ENCODE measurements at places on chromosomes 7 and 10.

- DNase-seq, result no peak
Measured at GRCh38 chr10:93088466-93088865, 14.8 kb downstream of the CYP26A1 start.

- no peak for DNase-seq
Measured at GRCh38 chr10:132507409-132507955, 30.1 kb upstream of the INPP5A start.

DNA sequence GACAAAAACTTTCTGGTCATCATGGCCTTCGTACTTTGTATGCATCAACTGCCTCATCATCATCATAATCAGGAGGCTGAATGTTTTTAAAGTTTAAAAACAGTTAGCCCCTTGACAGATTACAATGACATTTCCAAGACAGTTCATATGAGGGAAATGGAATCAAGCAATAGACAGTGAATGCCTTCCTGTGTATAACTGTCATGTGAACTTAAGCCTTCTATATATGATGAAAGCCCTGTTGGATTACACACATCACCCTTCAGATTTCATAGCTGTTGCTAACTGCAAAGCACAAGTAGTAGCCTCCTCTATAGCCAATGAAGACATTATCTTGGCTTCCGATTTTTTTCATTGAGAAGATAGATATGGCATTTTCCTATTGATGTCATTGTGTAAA lies 154.0 kb downstream of the PLXDC2 start:
- DNase-seq, result peak; percentile 24

GRCh38 chr7:132084776-132085388 lies 491.4 kb downstream of the PLXNA4 start:
- DNase-seq, result peak; percentile 11

DNA sequence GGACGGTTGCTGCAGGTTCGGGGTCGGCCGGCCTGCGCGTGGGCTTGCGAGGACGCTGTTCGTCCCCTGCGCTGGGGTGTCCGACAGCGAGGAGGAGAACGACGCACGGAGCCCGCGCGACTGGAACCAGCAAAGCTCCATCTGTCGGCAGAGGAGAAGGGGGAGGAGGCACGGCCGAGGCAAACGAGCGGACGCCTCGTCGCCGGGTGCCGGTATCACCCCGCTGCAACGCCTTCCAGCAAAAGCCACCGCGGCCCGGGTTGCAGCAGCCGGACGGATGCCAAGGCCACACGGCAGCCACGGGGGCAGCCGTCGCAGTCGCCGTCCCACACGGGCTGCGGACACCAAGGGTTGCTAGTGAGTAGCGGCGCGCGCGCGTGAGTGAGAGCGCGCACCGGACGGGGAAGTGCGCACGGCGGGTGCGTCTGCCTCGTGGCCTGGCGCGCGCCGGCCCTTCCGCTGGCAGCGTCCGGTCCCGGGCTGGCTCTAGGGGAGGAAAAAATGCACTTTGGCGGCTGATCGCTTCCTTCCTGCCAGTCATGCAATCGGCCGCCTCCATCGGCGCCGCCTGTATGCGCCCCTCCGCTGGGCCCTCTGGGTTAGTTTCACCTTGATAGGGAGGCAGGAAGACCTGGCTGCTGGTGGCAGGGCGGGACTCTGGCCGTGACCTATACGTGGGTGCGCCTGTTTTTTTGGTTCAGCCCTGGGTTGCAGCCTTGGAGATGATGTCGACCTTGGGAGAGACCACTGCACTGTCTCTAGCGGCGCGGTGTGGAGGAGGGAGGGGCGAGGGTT lies 434 bp downstream of the STAMBPL1 start:
- DNase-seq, result peak; percentile 90

DNA sequence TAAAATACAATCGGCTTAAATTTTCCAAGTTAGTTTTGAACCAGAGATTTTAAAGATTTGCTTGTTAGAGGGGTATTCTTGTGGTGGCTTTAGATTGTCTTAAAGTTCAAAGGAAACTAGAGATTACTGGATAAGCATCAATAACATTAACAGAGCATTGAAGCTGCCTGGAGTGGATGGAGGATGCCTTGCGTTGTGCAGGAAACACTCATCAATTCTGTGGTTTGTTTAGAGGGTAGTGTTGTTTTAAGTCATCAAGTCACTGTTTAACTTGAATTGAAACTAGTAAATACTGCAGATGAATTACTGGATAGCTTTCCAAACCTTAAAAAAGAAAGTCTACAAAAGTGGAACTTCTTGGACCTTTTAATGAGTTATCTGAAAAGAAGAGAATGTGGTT lies 218.6 kb downstream of the CELF2 start:
- DNase-seq, result no peak

- peak; percentile 61 for DNase-seq
Measured at GRCh38 chr10:92544296-92544695, 29.6 kb downstream of the IDE start.

GRCh38 chr7:54538122-54538521 lies 4.1 kb upstream of the VSTM2A start:
- DNase-seq, result no peak

DNA sequence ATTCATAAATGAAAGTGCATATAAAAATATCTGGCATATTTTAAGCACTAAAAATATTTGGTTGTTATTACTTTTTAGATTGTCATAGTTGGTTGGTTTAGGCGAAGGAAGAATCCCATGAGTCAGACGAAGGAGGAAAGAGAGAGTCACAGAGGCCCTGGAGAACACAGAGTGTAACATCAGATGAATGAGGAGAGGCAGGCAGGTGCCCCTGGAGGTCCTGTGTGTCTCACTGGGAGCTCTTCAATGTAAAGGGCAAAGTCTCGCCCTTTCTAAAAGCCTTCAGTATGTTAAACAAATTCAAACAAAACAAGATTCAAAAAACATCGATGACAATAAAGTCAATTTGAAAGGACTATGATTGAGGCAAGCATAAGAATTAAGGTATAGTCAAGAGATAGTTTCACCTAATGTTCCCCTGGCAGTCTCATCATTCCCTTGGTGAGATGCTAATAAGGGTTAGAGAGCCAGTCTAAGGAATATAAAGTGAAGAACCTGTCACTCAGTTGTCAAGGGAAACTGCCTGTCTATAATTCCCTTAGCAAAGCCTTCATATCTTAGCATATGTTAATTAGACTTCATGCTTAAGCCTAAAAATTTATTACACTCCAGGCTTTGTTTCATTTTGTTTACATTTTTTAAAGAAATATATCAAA lies 194.3 kb downstream of the TPK1 start:
- peak; percentile 2 for DNase-seq

DNA sequence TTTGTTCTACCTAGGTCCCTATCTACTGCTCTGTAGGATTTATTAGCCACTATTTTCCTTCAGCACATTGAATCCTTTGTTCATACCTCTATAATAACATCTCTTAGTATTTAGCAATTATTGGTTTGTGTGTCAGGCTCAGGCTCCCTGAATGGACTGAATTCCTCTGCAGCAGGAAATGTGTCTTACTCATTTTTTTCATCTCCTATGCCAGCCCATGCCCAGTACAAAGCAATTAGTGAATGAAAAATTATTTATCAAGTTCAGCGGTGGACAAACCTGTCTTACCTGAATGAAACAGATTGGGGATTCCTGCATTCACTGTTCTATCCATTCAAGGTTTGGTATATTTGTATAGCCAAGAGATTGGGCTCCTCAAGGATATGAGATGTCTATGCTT lies 53.7 kb downstream of the C1GALT1 start:
- no peak for DNase-seq

- DNase-seq, result no peak
Measured at GRCh38 chr10:77093126-77093525, 544.5 kb downstream of the KCNMA1 start.

- peak; percentile 87 for DNase-seq
Measured at GRCh38 chr7:76358481-76359110, at the start of gene YWHAG. YWHAG (minus strand) TSS chr7:76358991; CDS start chr7:76358808, 183 bp downstream.

- DNase-seq, result no peak
Measured at GRCh38 chr10:71959526-71959925, 4.7 kb upstream of the CHST3 start.

DNA sequence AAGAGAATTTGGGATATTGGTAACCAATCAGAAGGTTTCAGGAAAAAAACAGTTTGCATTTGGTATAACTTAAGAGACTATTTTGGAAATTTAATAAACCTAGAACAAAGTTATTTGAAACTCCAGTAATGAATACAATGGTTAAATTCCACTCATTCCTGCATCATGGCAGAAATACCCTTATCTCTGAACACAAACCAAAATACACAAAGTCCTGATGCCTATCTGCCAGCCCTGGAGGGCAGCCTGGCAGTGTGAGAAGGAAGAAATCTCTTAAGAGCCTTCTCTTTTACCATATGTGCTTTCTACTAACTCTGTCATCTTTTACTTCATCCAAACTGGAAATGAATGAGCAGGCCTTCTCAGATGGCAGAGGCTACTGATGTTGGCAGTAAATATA lies 147.1 kb upstream of the LYZL1 start:
- peak; percentile 32 for DNase-seq

DNA sequence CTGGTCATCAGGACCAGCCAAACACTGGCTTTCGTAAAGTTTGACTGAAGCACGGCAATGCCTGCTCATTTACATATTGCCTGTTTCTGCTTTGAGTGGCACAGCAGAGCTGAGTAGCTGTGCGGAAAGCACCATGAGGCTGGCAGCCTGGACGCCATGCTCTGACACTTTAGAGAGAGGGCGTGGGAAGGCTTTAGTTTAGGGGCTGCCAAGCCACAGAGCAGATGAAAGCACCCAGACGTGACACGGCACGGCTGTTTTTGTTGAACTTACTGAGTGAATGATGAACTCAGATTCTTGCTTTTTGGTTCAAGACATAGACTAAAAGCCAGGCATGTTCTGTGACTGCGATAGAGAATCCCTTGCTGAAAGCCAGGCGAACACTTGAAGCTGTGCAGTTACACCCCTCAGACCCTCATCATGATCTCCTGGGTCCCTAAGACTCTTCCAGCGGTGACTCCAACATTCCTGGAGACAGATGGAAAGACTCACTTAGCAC lies 182.1 kb downstream of the ZMYND11 start:
- no peak for DNase-seq

DNA sequence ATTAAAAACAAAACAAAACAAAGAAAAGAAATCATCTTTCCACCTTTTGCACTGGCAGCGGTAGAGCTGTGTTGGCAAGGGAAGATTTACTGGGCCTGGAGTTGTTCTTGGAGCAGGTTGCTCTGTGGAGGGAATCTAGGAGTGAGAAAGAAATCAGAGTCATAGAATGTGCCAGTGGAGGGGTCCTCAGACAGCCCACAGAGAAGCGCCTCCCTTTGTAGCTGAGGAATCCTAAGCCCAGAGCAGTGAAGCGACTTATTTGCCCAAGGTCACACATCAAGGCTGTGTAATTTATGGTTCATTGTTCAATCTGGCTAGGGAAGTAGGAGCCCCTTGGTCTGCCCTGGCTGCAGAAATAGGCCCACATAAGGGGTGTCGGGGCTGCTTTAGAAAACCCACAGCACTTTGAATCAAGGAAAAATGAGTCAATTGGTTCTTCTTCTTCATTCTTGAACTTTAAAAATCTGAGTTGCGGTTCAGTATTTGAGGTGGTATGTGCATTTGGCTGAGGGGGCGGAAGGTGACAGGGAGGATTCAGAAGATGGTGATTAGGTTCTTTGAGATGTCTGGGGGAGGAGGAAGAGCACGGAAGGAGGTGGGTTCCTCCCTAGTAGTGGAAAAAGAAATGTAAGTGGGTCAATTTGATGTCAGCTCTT lies 253.7 kb downstream of the PTEN start:
- DNase-seq, result no peak

GRCh38 chr7:149060156-149060555 lies 30.4 kb downstream of the ZNF786 start:
- peak; percentile 59 for DNase-seq

DNA sequence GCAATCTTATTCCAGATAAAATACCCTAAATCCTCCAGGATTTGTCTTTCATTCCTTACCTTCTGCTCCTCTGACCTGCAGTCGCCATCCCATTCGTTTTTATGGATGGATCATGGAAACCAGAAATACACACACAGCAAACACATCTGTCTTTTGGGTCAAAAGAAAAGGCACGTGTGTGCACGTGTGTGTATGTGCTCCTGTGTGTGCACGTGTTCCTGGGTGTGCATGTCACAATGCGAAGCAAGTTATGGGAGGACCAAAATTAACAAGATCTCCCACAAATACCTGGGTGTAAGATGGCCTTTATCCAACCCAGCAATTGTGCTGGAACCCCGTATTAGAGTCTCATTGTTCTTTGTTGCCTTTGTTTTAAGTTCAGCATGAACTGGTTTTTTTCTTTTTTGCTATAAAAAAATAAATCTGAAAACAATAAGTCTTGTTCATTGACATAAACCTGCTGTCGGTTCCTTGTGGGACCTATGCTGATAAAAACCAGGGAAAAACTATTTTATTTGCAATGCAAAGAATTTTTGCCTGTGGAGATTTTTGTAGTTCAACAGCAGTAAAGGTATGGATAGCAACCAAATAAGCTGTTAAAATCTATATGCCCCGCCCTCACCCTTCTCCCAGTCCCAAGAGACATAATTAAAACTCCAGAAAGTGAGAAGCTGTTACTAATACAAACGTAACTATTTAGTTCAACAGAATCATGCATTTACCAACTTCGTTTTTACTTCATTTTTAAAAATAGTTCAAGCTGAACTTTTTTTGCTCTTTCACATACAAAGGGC lies 229.6 kb downstream of the CREB5 start:
- no peak for DNase-seq

GRCh38 chr7:47572094-47572445 lies 9.8 kb downstream of the TNS3 start:
- DNase-seq, result no peak

DNA sequence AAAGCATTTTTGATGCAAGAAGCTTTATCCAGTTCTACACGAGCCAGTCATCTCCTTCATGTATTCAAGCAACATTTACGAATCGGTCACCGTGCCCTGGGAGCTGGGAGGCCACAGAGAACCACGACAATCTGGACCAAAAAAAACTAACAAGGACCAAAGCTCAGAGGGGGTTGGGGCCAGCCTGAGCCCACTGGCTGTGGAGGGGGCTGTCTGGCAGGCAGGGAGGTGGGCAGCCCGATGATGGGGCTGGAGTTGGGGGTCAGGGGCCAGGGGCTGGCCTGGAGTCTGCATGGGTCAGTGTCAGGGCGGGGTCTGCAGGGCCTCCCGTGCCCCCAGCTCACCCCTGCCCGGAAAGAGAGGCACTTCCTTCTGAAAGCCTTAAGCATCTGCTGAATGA lies 12.5 kb upstream of the GRIFIN start:
- DNase-seq, result no peak
